ENCODE measurements at places on chromosomes 16 and 17. TPM values are rescaled to one million over a fixed set of nuclear protein-coding genes. Genes with fewer than 3 reads are reported as not detected.

Gene KRTAP4-6
- not detected for total RNA-seq

Gene MYL4
- 5.2 TPM for total RNA-seq

Gene FAM171A2
- total RNA-seq, result 41.6 TPM

Gene KRT34
- not detected for total RNA-seq

Data from spinal cord (tissue), 10 donors.